Activated CD4-positive, CD25-positive, alpha-beta regulatory T cell treated with anti-CD3 and anti-CD28 coated beads, Interleukin-2, amount 50 U/mL, for 16 hours (primary cell): ENCODE measurements at places on chromosomes 16 and 17.

GRCh38 chr16:52629296-52629695 is 82.4 kb upstream of the TOX3 start:
- DNase-seq, result no peak

DNA sequence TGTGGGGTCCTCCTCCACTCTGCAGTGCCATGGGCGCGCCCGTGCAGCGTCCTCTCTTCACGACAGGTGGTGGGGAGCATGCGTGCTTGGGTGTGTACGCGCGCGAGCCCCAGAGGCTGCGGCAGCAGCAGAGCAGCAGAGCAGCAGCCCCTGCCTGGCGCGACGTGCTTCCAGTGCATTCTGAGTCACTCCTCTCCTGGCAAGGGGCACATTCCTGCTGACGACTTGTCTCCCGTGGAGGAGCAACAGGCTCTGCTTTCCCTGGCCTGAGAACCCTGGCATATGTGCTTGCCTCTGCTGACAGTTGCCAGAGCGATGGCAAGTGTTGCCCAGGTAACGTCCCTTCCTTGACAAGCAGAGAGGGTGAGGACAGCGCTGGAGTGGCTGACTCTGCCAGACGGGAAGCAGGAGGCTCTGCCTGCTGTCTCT is 133.8 kb upstream of the PLCG2 start:
- DNase-seq, result no peak

DNA sequence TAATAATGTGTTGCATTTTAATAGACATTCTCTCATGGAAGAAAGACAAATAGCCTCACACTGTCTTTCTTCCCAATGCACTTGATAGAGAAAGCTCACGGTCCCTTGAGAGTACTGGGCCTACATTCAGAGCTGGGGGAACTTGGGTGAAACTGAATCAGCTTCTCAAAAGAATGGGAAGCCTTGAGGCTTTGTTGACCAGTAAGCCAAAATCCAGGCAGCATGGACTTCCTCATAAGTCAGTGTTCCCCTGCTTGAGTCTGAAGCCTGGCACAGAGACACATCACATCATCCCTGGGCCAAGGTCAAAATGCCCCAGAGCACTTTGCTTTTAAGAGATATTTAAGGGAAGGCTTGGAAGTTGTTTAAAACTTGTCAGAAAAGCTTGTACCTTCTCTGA is 302.2 kb upstream of the SALL1 start:
- no peak for DNase-seq

DNA sequence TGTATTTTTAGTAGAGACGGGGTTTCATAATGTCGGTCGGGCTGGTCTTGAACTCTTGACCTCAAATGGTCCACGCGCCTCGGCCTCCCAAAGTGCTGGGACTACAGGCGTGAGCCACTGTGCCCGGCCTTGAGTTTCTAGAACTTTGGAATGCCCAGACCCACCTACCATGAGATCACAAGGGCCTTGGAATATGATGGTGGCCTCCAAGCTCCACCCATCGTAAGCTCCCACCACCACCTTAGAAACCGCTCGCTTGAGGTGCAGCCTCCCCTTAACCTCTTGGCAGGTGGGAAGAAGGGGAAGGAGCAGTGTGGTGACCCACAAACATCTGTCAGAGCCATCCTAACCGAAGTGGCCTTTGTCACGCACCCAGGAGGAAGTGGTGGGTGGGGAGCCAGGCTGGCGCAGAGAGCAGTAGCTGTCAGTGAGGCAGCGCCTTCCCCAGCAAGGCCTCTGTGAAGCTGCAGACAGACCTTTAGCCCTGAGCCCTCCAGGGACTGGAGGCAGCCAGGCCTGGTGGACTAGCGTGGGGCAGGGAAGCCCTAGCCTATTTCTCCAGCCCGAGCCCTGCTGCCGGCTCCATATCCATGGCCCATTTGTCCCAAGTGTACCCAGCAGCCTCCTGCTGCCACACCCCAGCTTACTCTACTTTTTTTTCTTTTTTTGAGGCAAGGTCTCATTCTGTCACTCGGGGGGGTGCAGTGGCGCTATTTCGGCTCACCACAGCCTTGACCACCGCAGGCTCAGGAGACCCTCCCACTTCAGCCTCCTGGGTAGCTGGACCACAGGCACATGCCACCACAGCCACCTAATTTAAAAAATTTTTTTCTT is 13.1 kb upstream of the SEPHS2 start:
- DNase-seq, result peak; percentile 62

DNA sequence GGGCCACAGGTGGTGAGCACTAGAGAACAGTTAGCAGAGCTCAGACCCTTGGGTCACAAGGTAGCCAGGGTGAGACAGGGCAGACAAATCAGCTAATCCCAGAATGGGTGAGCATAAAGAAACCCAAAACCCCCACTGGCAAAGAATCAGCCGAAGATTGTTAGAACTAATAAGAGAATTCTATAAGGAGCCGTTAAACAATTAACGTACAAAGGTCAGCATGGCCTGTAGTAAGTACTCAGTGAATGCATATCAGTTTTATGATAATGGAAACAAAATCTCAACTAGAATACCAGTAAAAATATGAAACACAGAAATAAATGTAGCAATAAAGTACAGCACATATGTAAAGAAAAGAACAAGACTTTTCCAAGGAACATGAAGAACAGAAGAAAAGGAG is 168.6 kb downstream of the NTN1 start:
- no peak for DNase-seq

- no peak for DNase-seq
Measured at GRCh38 chr17:34578656-34579016, 746 bp upstream of the TMEM132E start.

- DNase-seq, result no peak
Measured at GRCh38 chr17:59683283-59683682, 23.9 kb downstream of the PTRH2 start.

DNA sequence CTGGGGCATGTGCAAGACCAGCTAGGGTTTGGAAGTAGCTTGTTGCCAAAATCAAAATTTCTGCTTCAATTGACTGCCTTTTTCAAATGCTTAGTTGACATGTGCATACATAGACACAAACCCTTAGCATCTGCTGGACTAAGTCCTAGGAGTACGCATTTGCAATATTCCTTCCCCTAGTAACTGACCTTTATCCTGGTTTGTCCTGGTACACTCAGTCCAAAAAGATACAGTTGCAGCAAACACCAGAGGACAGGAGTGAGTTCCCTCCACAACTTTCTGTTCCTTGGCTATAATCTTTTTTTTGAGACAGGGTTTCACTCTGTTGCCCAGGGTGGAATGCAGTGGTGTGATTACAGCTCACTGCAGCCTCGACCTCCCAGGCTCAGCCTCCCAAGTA is 290.2 kb upstream of the ERCC4 start:
- DNase-seq, result no peak

GRCh38 chr17:77324227-77324626 is 183.5 kb downstream of the SEC14L1 start:
- no peak for DNase-seq

GRCh38 chr16:9095656-9096397 is 4.4 kb downstream of the HAPSTR1 start:
- no peak for DNase-seq
